Breast epithelium (tissue), 4 donors: ENCODE measurements at places on chromosomes 4 and X.

- no peak overlapping the region for H3K4me3 ChIP-seq
- H3K36me3 ChIP-seq = no peaks in the 10 kb centered on the region
- no peak for DNase-seq
- no peaks in the 10 kb centered on the region for H3K4me1 ChIP-seq
- no peak overlapping the region for H3K27ac ChIP-seq
- H3K27me3 ChIP-seq = no peaks in the 10 kb centered on the region
These were observed 108.4 kb downstream of the DOCK11 start for GRCh38 chrX:118603981-118604380.

GRCh38 chr4:117664706-117665444 is 369.4 kb upstream of the NDST3 start:
- H3K4me3 ChIP-seq = no peak overlapping the region
- no peak for DNase-seq
- H3K4me1 ChIP-seq = no peaks in the 10 kb centered on the region
- no peak overlapping the region for H3K27ac ChIP-seq

DNA sequence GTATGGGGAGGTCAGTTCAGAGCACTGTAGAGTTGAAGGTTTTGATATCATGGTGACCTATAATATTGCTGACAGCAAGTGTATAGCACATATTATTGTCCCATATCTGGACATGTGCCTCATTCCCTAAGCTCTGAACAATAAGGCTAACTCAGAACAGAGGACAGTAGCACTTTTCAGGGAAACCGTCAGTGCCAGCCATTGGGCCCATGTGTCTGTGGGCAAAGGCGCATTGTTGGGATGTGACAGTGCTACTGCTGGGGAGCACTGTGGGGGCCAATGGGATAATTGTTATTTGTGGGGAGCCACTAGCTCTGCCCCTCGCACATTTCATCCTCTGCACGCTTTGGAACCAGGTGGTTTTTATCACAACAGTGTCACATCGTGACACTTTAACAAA is 136.2 kb downstream of the ELOVL6 start:
- H3K4me1 ChIP-seq = no peaks in the 10 kb centered on the region
- no peaks in the 10 kb centered on the region for H3K27me3 ChIP-seq
- no peaks in the 10 kb centered on the region for H3K36me3 ChIP-seq

DNA sequence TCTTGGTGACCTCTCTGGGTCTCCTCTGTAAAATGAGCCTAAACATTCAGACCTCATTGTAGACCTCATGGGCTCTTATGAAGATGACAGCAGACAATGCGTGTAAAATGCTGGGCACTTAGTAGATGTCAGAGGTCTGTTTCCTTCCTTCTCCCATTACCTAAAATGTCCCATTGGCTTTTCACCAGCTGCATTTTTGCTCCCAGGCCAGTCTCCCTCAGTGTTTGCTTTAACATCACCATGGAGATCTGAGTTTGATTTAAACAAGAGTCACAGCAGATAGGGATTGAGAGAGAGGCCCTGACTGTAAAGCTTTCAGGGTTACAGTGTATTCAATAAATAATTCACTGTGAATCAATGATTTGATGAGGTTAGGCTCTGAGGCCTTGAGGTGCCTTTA is 24.3 kb downstream of the PSAPL1 start:
- H3K4me3 ChIP-seq = no peak overlapping the region
- no peaks in the 10 kb centered on the region for H3K36me3 ChIP-seq
- H3K27me3 ChIP-seq = peaks cover 16% of the 10 kb centered on the region
- H3K4me1 ChIP-seq = no peaks in the 10 kb centered on the region
- H3K27ac ChIP-seq = no peak overlapping the region

DNA sequence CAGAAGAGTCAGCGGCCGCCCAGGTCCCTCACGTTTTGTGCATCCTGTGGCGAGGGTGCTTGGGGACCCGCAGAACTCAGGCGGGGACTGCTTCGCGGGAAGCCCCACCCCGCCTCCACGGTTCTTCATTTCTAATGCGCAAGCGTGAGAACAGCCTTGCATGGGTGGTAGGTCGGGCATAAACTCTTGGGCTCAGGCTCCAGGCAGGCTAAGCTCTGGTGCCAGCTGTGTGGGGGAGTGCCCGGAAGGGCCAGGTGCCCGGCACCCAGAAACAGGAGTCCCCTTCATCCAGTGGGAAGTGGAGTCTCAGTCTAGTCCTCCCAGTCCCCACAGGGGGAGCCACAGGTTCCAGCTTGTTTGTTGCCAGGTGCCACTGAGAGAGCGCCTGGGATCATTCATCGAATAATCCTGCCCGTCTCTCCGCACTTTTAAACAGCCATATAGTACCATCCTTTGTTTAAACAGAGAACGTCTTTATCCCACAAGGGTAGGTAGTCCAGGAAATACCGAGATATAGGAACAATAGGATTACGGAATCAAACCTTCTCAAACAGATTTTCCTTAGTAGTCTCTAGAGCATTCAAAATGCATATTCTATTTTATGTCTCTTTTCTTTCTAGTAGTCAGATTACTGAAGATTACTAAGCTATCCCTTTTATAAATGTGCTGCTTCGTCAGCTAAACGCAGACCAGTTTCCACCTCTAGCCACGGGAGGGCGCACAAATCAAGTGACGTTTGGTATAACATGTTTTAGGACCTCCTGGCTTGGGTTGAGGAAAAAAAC is 12.7 kb upstream of the RBBP7 start:
- peak overlapping the region; percentile 61 for H3K4me3 ChIP-seq
- H3K36me3 ChIP-seq = no peaks in the 10 kb centered on the region
- H3K27ac ChIP-seq = peak overlapping the region; percentile 27
- DNase-seq = peak; percentile 53
- H3K27me3 ChIP-seq = peaks cover 50% of the 10 kb centered on the region
- H3K4me1 ChIP-seq = no peaks in the 10 kb centered on the region

DNA sequence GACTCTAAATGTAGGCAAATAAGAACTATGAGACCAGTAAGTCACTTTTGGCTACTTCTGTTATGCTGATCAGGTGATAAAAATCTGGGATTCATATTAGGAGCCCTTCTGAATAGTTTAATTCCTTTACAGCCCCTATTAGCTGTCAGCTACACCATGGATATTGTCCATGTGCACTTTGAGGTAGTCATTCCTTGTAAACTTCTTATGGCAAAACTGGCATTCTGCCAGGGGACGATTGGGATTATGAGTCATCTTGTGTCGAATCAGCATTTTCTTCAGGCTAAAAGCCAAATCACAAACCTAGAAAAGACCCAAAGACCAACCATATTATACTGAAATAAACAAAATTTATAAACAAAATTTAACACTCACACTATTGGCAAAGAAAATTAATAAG is 227.6 kb downstream of the PRDM5 start:
- H3K27ac ChIP-seq = no peak overlapping the region
- no peak for DNase-seq
- no peaks in the 10 kb centered on the region for H3K36me3 ChIP-seq
- H3K4me1 ChIP-seq = no peaks in the 10 kb centered on the region
- H3K27me3 ChIP-seq = no peaks in the 10 kb centered on the region
- no peak overlapping the region for H3K4me3 ChIP-seq
